Left ventricle myocardium inferior (tissue), 1 donor: ENCODE measurements at places on chromosomes 3 and 15.

- no peak for DNase-seq
Observed at GRCh38 chr3:46824211-46824970, 38.9 kb downstream of the MYL3 start.

- no peak for DNase-seq
Observed at GRCh38 chr15:70253461-70254156, 155.9 kb upstream of the TLE3 start.

GRCh38 chr3:41848753-41849574 is 112.9 kb downstream of the ULK4 start:
- no peak for DNase-seq

DNA sequence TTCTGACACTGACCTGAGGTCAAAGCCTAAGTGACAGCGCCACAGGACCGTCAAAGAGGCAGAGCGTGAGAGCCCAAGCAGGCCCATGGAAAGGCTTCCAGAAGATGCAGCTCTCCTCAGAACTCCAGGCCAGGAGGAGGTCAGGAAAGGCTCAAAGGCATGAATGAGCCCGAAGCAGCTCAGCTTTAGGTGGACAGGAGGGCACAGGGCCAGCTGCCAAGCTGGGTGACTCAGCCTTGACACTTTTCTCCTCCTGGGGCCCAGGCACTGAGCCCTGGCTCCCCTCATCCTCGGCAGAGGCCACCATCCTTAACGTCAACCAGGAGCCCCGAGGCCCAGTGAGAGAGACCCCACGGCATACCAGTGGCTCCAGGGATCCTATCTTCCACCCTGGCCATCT is 62.9 kb downstream of the ADCY5 start:
- peak; percentile 52 for DNase-seq

DNA sequence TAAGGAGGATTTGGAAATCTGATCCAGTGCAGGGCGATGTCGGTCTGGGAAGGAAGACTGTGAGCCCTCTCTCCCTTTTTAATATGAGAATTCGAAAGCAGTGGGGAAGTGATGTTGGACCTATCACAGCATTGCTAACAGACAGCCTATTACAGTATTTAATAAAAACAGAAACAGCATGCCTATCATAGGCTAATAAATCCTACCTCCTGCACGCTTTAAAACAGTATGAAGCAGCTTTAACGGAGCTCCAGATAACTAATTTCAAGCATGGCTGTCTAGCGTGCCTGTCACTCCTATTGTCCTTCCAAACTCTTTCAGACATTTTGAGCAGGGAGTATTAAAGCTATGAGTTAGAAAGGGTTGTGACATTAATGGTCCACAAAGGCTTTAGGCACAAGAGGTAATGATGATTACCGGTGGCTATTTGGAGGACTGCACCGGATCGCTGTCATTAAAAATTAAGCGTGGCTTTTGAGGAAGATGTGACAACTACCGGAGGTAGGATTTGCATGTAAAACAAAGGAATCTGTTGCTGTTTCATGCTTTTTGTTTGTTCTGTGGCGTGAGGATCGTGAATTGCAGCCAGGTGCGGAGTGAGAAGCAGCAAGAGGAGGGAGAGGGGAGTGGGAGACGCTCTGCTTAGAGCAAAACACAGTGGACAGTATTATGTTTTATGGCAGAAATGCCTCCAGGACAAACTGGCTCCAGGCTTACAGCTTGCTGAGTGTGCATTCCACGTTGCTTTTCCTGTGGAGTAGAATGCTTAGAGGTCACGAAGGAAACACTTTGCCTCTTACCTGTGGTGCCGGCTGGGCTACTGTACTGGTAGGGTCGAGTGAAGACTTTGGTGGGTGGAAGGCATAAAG is at the start of gene KCNMB2:
Gene KCNMB2 (plus strand): TSS at position 226 of the 869 bp plus-strand sequence.
- DNase-seq: no peak

GRCh38 chr3:128556907-128557306 is 63.9 kb upstream of the GATA2 start:
- DNase-seq: no peak

DNA sequence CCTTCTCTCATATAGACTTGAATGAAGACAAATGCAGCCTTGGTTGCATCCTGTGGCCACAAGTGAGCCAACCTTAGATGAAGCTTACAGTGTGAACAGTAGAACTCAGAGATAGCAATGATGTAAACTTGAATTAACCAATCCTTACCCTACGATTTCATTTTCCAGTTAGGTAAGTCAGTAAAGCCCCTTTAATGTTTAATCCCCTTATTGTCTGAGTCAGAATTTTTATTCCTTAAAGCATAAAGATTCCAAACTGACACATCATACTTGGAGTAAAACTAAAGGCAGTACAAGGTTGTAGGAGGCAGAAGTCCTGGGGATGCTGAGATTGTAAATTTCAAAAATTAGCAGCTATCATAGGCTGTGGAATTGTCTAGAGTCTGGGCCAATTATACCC is 507.8 kb upstream of the DPH6 start:
- DNase-seq: no peak

- no peak for DNase-seq
Observed at GRCh38 chr15:92576597-92577200, 78.9 kb downstream of the FAM174B start.

GRCh38 chr15:78979456-78980320 is 34.8 kb upstream of the CTSH start:
- peak; percentile 29 for DNase-seq

- no peak for DNase-seq
Observed at GRCh38 chr3:52781741-52782140, 4.3 kb downstream of the ITIH1 start.

DNA sequence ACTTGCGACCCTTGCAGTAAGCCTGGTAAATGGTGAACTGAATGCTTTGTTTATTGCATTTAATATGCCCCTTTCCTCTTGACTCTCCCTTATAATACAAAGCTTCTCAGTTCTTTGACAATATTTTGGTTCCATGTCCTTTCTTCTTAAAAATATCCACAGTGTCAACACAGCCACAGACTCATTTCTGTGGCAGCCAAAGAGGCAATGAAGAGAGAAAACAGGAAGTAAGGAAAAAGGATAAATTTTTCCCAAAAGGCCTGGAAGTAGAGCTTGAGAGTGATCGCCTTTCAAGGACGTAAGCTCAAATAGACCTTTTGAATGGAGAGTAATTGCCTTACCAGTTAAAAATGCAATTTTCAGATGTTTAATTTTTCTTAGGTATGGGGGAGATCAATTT is 59.4 kb downstream of the PEX5L start:
- no peak for DNase-seq

GRCh38 chr3:74693251-74693650 is 78.8 kb upstream of the CNTN3 start:
- no peak for DNase-seq

DNA sequence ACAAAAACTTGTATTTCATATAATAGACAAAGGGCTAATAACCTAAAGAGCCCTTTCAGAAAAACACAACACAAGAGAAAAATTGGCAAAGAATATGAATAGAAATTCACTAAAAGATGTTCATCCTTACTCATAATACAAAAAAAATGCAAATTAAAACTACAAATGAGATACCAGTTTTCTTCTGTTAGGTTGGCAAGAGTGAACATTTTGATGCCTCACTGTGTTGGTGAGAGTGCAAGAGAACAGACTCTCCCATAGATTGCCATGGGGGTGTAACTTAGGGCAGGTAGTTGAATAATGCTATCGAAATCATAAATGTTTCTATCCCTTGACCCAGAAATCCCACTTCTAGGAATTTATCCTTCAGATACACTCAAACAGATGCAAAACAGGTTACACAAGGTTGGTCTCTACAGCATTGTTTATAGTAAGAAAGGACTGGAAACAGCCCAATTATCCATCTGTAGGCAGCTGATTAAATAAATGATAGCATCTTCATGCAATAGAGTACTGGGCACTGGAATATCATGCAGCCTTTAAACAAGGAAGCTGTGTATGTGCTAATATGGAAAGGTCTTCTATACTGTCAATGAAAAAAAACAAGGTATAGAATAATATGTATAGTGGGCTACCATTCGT is 146.3 kb downstream of the TLE3 start:
- no peak for DNase-seq

DNA sequence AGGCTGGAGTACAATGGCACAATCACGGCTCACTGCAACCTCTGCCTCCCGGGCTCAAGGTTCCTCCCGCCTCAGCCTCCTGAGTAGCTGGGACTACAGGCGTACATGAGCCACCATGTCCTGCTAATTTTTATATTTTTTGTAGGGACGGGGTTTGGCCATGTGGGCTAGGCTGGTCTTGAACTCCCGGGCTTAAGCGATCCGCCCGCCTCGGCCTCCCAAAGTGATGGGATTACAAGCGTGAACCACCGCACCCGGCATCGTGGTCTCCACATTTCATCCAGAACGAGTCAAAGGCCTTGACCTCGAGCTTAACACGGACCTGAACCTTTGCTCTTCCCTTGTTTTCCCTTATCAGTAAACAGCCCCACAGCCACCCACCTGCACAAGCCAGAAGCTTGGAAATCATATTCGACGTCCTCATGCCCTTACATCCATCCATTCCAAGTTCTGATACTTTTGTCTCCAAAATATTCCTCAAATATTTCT is 1.4 kb upstream of the PTPN23 start:
- no peak for DNase-seq

DNA sequence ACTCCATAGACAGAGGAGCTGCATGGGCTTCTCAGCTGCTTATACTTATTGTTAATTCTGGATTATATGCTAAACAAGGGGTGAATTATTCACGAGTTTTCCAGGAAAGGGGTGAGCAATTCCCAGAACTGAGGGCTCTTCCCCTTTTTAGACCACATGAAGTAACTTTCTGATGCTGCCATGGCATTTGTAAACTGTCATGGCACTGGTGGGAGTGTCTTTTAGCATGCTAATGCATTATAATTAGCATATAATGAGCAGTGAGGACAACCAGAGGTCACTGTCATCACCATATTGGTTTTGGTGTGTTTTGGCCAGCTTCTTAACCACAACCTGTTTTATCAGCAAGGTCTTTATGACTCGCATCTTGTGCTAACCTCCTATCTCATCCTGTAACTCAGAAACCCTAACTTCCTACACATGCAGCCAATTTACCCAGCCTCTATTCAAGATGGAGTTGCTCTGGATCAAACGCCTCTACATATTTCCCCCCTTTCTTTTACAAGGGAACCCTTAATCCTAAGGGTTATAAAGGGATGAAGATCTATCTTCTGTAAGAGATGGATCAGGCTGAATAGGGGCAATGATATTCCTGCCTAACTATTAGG is 12.1 kb upstream of the DMXL2 start:
- no peak for DNase-seq

DNA sequence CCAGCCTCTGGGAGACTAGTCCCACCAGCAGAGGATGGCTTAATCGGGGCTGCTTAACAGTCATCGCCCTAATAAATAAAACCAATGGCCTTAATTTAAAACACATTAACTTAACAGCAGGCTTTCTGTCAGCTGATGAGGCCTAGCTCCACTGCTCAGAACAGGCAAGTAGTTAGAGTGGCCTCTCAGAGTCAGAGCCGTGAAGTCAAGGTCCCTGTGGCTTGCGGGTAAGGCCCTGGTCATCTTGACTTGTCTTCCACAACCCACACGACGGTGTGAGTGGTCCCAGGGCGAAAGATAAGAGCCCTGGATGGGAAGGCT is 11.8 kb downstream of the XXYLT1 start:
- no peak for DNase-seq

GRCh38 chr3:156455839-156456238 is 99.1 kb downstream of the SSR3 start:
- DNase-seq: no peak

DNA sequence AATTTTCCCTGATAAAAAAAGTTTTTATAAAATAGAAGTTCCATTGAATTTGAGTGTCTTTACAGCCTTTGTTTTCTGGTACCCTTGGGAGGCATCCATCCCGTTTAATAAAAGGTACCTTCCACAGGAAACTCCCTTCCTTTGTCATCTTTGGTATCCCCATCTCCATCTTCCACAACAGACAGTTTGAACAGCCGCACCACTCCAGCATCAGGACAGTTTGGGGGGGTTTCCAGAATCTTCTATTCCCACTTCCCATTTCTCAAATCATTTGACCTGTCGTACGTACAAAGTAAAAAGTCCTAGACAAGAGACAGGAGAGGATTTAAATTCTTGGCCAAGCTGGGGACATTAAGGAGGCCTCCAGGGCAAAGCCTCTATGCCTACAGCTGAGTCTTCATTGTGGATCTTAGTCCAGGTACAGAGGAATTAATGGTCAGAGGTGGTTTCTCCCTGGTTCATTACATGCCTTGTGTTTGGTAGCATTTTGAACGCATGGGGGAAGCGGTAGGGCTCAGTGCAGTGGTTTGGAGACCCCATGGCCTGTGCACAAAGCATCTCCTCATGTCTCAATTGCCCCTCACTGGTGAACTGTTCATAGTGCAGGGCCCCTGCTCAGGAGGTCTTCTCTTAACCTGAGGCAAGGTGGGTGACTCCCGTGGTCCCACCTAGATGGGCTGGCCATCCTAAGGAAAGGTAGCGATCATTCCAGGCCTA is 19.4 kb upstream of the BCL2A1 start:
- no peak for DNase-seq

DNA sequence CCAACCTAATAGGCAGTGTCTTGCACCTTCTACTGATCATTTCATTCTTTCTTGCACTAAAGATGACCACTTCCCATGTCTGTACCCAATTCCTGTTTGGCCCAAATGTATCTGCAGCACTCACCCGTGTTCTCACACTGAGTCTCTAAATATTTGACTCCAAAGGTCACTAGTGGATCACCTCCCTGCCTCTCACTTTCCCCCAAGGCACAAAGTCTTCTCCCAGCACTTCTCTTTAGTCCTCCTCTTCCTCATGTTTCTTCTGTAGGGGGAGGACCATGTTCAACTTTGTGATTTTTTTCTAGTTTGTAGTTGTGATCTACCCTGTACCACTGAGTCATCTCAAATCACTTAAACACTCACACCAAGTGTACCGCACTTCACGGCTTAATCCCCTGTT is 13.9 kb downstream of the NR1I2 start:
- no peak for DNase-seq

DNA sequence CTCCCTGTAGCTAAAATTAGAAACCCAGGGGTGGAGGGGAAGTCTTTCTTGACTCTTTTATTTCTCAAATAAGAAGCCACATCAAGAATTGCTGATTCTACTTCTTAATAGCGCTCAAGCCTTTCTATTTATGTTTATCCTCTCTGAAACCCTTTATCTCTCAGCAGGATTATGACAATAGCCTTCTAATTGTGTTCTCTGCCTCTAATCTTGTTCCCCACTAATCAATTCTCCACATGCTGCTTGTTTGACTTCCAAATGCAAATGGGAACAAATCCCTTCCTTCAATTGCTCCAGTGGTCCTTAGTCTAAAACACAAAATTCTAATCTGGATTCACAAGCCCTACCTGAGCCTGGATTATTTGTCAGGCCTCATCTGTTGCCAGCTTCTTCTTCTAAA is 43.7 kb upstream of the CFAP20DC start:
- DNase-seq: no peak

- no peak for DNase-seq
Observed at GRCh38 chr3:39276746-39277145, 3.1 kb downstream of the CX3CR1 start.
